ENCODE measurements at places on chromosomes 5 and 9.

DNA sequence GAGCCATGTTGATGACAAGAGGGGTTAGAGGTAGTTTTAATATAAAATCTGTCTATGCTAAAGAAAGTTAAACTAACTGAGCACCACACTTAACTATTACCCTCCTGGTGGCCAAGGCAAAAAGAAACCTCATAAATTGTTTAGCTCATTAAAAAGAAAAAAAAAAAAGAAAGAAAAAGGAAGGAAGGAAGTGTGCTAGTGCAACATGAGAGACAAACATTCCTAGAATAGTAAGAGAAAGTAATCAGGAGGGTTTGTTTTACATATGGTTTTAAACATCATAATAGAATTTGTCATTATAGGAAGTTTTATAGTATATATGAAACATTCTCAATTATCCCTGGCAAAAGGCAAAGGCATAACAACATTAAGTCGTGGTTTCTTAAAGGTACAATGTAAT lies 152.3 kb downstream of the SNX18 start:
- DNase-seq: no peak

- DNase-seq: no peak
Measured at GRCh38 chr9:97923529-97924108, 1.3 kb upstream of the TRMO start.

DNA sequence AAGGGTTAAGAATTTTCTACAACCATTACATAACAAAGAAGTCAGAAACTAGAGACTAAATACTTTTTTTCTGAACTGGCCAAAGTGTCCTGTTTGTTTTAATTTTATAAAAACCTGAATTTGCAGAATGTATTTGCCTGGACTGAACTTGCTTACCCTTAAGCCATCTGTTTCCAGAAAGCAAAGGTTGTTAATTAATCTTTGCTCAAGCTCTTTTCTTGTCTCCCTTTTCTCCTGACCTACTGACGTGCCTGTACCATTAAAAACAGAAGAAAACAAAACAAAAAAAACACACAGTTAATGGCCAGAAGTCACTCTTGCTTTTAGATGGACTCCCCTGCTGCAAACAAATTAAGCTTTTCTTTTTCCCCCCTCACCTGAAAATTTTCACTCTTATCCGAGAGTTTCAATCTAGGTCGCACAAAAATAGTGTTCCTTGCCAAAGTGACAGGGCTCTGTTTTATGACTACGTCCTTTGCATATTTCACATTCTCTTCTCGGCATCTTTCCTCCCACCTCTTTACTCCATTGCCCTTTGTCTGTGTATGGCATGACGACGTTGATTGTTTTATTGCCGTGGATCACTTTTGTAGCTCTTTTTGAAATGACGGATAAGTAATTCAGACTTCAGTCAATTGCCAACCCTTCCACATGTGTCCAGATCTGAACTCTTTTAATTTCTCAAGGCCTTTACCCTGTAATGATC lies 333.8 kb upstream of the GRIN3A start:
- DNase-seq: peak; percentile 15

- peak; percentile 59 for DNase-seq
Measured at GRCh38 chr5:137734962-137735554, 831 bp downstream of the KLHL3 start.

DNA sequence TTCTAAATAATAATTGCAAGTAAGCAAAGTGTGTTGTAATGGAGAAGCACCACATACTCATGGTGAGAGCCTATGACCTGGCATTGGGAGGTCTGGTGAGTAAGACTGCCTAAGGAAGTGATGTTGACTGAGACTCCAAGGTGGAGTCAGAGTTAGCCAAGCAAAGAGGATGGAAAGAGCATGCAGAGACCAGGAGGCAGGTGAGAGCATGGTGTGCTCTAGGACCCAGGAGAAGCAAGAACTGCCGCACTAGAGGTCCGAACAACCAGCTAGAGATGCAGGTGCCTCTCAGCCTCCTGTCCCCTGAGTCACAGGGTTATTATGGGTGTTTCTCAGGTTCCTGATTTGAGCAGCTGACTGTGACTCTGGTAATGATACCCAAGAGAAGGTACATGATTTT lies 27.3 kb downstream of the ANP32B start:
- DNase-seq: no peak

DNA sequence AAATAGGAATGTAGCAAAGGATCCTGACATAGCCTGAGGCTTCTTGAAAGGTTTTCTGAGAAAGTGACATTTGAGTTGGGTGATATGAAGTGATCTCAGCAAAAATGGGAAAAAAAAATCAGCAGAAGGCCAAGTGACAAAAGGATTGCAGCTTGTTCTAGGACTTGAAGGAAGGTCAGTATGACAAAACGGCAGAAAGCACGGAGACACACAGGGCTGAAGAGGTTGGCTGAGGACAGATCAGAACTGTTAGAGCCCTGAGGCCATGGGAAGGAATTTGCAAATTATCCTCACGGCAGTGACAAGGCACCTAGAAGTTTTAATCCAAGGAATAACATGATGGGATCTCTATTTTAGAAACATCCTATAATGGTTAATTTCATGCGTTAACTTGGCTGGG lies 31.0 kb downstream of the TRIM32 start:
- DNase-seq: no peak

DNA sequence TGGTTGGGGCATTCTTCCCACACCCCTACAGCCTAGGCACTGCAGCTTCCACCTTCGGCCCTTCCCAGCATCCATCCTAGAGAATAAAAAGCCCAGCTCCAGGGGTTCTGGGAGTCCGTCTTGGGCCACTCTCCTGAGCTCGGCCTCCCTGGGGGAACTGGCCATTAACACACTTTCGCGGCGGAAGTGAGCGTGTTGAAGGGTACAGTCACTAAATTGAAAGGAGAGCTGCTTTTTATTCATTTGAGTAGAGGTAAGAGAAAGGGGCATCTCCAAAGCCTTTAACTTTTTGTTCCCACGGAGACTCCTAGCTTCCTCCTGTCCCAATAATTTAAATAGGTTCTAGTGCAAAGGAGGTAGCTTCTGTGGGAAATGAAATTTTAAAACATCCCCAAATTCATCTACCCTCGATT lies 31.0 kb upstream of the NFIB start:
- DNase-seq: no peak
